ENCODE measurements at places on chromosomes 3 and 15. TPM values are rescaled to one million over a fixed set of nuclear protein-coding genes. Genes with fewer than 3 reads are reported as not detected.
A peak's percentile ranks its signal among the peaks of the same experiment; 100 is the strongest.

Gene TRIM71
- total RNA-seq, result not detected

DNA sequence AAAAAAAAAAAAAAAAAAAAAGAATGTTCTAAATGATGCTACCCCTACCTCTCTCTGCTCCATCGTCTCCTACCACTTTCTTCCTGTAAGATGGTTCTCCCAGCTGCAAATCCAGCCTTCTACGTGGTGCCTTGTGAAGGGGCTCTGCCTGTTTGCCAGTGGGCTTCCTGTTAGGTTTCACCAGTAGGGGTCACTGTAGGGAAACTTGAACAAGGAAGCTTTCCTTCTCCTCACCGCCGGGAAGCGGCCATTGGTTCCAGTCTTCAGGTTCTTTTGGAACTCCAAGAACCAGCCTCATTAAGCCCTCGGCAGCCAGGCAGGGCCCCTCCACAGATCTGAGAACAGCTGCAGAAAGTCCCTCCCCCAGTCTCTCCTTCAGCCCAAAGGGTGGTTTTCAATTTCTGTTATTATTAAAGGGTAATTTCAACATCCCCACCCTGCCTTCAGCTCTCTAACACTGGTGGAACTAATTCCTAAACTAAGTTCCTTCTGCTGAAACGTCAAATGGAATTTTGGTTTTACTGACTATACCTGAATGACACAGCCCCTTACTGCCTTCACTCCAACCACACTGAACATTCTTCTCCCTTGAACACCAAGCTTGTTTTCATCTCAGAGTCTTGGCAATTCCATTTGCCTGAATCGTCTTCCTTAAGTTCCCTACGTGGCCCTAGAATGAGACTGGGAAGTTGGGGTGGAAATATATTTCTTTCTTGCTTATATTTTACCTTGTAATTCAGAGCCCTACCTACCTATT is 13.5 kb downstream of the MCCC1 start:
- no peaks in the 10 kb centered on the region for H3K27me3 ChIP-seq
- H3K27ac ChIP-seq, result no peak overlapping the region
- DNase-seq, result no peak
- H3K4me1 ChIP-seq, result peaks cover 4% of the 10 kb centered on the region

GRCh38 chr3:43255662-43256061 is 30.7 kb upstream of the SNRK start:
- no peak overlapping the region for H3K27ac ChIP-seq
- no peak overlapping the region for H3K4me3 ChIP-seq
- peaks cover under 1% of the 10 kb centered on the region for H3K27me3 ChIP-seq
- no peaks in the 10 kb centered on the region for H3K36me3 ChIP-seq

GRCh38 chr3:139225548-139225947 is 118.3 kb upstream of the MRPS22 start:
- DNase-seq, result no peak
- no peaks in the 10 kb centered on the region for H3K27me3 ChIP-seq
- no peaks in the 10 kb centered on the region for H3K36me3 ChIP-seq
- no peak overlapping the region for H3K4me3 ChIP-seq
- H3K27ac ChIP-seq, result no peak overlapping the region

GRCh38 chr15:82572311-82572710 is 32.1 kb upstream of the RPS17 start:
- peak overlapping the region; percentile 47 for H3K4me3 ChIP-seq
- DNase-seq, result no peak
- H3K27ac ChIP-seq, result no peak overlapping the region
- H3K27me3 ChIP-seq, result peaks cover 3% of the 10 kb centered on the region
- H3K36me3 ChIP-seq, result no peaks in the 10 kb centered on the region
- peaks cover 4% of the 10 kb centered on the region for H3K4me1 ChIP-seq

Gene LMAN1L
- total RNA-seq, result 0.36 TPM

DNA sequence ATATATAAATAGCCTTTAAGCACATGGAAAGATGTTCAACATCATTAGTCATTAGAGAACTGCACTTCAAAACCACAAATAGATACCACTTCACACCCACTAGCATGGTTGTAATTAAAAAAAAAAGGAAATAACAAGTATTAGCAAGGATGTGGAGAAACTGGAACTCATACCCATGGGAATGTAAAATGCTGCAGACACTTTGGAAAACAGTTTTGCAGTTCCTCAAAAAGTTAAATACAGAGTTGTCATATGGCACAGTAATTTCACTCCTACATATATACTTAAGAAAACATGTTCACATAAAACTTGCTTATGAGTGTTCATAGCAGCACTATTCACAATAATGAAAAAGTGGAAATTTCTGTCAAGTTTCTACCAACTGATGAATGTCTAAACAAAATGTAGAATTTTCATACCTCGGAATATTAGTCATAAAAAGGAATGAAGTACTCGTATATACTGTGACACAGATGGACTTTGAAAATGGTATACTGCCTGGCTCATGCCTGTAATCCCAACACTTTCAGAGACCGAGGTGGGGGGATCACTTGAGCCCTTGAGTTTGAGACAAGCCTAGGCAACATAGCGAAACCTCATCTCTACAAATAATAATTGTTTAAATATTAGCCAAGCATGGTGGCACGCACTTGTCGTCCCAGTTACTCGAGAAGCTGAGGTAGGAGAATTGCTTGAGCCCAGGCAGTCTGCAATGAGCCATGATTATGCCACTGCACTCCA is 28.1 kb downstream of the BCL2A1 start:
- H3K36me3 ChIP-seq, result no peaks in the 10 kb centered on the region
- peaks cover 2% of the 10 kb centered on the region for H3K27me3 ChIP-seq
- no peak for DNase-seq

Gene MYL3
- 395 TPM for total RNA-seq

GRCh38 chr3:99957151-99957796 is 139.6 kb downstream of the CMSS1 start:
- no peak overlapping the region for H3K4me3 ChIP-seq
- DNase-seq, result no peak
- H3K27ac ChIP-seq, result peak overlapping the region; percentile 64
- no peaks in the 10 kb centered on the region for H3K36me3 ChIP-seq
- peaks cover 54% of the 10 kb centered on the region for H3K4me1 ChIP-seq
- H3K27me3 ChIP-seq, result no peaks in the 10 kb centered on the region

Gene PPIP5K1
- total RNA-seq, result 19.3 TPM

- DNase-seq, result no peak
- H3K27ac ChIP-seq, result no peak overlapping the region
- H3K4me1 ChIP-seq, result no peaks in the 10 kb centered on the region
- no peaks in the 10 kb centered on the region for H3K36me3 ChIP-seq
- peaks cover 22% of the 10 kb centered on the region for H3K27me3 ChIP-seq
These were observed 3.9 kb upstream of the BNC1 start for GRCh38 chr15:83288381-83288801.

DNA sequence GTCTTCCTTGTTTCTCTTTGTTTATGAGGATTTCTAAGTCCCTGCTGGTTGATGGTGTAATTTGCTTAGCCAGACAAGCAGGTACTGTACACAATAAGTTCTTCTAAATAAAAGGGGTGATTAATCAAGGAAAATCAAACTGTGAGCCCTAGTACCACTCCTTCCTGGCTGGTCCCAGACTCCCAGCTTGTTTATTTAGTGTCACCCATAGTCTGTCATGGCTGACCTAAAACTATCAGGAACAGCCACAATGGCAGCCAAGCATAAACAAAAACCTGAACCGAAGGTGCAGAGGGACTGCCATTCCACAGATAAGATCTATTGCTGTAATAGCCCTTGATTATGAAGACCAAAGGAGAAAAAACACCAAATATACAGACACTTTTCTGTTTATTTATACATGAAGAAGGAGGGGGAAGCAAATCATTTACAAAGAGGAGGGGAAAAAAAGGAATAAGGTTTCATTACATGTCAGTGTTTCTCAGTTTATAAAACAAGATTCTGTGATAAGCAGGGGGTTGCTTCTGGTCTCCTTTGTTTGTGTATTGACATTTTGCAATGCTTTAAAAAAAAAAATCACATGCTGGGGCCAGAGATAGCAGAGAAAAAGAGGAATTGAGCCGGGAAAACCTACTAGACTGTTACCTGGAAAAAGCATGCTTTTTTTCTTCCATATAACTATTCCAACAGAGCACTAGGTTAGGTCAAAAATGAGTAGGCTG is 182.4 kb upstream of the DPH6 start:
- no peaks in the 10 kb centered on the region for H3K27me3 ChIP-seq
- no peaks in the 10 kb centered on the region for H3K36me3 ChIP-seq
- DNase-seq, result no peak
- no peak overlapping the region for H3K27ac ChIP-seq
- no peaks in the 10 kb centered on the region for H3K4me1 ChIP-seq

Gene FAM219B
- 53.2 TPM for total RNA-seq

- no peak overlapping the region for H3K4me3 ChIP-seq
- H3K36me3 ChIP-seq, result no peaks in the 10 kb centered on the region
- no peaks in the 10 kb centered on the region for H3K27me3 ChIP-seq
- DNase-seq, result no peak
- no peaks in the 10 kb centered on the region for H3K4me1 ChIP-seq
- H3K27ac ChIP-seq, result no peak overlapping the region
These were observed 58.7 kb upstream of the MYRIP start for GRCh38 chr3:39750712-39751111.

Gene SLC7A14
- total RNA-seq, result not detected

DNA sequence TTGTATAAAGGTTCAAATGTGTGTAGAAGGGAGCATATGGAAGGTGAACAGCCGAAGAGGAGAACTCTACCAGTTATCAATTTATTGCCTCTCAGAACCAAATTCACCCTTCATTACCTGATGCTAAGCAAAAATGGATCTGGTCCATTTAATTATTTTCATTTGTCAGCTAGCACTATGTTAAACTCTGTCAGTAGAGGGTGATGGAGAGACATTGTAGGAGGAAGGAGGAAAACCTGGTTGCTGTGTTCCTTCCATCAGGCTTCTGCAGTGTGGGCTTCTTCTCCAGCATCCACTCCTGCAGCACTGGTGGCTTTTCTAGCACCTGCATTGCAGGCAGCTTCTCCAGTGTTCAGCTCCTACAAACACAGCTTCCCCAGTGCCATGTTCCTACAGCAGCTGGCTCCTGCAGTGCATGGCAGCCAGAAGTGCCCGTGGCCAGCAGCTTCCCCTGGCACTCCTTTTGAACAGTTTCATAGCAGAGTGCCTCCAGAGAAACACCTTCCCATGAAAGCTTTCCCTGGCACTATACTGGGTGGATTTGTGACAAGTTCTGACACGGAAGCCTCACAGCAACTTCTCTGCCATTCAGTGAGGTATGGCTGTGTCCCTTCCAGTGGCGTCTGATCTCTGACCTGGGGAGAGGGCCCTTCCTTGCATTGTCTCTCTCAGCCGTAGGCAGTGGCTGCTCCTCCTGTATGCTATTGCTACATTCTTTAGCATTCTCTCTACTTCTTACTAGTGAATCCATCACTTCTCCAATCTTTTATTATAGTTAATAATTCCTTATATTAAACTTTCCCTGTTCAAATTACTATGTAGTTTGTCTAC is 14.6 kb upstream of the IL17RD start:
- DNase-seq, result no peak
- H3K36me3 ChIP-seq, result no peaks in the 10 kb centered on the region
- no peaks in the 10 kb centered on the region for H3K27me3 ChIP-seq
- no peak overlapping the region for H3K4me3 ChIP-seq
- H3K27ac ChIP-seq, result no peak overlapping the region

Gene XCR1
- 0.10 TPM for total RNA-seq

DNA sequence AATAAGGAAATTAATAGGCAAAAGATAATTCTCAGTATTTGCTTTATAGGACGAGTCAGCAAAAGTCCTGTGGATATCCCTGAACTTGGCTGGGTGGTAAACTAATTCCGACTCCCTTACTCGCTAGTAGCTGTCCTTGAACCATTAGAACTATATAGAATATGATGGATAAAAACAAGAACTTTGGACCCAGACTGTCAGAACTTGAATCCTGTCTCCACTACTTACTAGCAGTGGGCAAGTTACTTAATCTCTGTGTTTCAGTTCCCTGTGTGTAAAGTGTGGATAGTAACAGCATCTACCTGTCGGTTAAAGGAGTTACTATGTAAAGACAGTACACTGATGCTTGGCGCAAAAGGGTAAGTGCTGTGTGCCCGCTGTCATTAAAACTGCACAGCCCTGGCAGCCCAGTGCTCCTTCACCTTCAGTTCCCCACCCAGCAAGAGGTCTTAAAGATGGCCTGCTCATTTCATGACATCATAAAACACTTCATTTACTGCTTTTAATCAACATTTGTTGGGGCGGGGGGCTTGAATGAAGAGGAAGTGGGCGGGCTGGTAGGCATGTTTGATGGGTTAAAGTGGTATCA is 7.3 kb downstream of the TPM1 start:
- peak overlapping the region; percentile 94 for H3K27ac ChIP-seq
- no peaks in the 10 kb centered on the region for H3K36me3 ChIP-seq

- H3K27me3 ChIP-seq, result no peaks in the 10 kb centered on the region
- DNase-seq, result no peak
- H3K27ac ChIP-seq, result no peak overlapping the region
- H3K4me3 ChIP-seq, result no peak overlapping the region
These were observed 238.0 kb upstream of the CTNNB1 start for GRCh38 chr3:40961104-40961857.

Measured in psoas muscle (tissue), 8 donors.